ENCODE measurements at places on chromosomes 16 and 17.

GRCh38 chr17:35795007-35795870 is at the start of gene MMP28:
MMP28 (minus strand) TSS chr17:35795641; CDS start chr17:35795377, 264 bp downstream.
- peak; percentile 53 for DNase-seq

- no peak for DNase-seq
These were observed 12.8 kb downstream of the PHF12 start for GRCh38 chr17:28938552-28938951.

DNA sequence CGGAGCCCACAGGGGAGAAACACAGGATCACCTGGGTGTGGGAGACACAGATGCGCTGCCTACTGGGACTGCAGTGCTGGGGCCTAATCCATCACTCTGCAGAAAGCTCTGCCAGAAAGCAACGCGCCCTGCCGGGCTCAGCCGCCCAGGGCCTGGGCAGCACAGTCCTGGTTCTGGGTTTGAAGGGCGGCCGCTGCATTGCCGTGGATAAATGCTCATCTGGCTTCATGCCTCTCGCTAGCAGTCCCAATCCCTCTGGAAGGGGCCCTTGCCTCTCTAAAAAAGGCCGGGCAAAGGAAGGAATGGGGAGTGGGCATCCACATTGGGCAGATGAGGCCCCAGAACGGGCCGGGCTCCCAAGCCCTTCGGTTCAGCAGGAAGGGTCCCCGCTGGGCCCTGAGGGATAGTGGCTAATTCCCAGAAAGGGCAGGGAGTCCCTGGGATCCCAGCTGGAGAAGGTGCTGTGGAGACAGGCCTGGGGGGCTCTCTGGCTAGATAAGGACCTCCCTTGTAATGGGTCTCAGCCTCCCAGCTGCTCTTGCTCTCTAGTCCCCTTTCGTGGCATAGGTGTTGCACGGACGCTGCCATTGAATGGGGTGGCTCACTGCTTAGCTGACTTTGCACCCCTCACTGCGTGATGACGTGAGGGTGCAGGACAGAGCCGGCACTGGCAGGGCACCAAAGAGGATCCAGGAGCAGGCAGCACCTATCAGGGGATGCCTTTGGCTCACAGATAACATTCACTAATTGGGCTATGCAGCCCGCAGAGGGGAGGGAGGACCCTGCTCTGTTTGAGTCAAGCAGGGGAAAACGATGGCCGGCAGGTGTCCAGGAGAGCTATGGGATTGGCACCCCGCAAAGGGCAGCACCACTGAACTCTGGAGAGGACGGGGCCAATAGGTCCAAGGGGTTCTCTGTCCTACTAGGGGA is 88.6 kb downstream of the PGS1 start:
- DNase-seq: no peak

- peak; percentile 69 for DNase-seq
These were observed 20.0 kb downstream of the TRAF4 start for GRCh38 chr17:28763804-28764266.

All from NCI-H774 (cell line).